ENCODE measurements at places on chromosomes 1 and 21.

DNA sequence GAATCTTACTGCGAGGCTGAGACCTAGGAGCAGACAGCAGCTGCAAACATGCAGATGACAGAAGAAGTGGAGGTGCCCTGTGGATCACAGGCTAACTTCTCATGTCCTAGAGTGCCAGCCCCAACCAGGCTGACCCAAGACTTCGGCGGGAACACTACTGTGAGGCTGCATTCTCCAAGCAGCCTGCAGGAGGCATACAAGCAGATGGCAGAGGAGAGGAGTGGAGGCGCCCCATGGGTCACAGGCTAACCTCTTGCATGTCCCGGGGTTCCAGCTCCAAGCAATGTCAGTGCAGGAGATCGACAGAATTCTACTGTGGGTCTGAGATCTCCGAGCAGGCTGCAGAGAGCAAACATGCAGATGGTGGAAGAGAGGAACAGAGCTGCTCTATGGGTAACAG, 98.1 kb upstream of the ZNF678 start:
- no peak for DNase-seq

DNA sequence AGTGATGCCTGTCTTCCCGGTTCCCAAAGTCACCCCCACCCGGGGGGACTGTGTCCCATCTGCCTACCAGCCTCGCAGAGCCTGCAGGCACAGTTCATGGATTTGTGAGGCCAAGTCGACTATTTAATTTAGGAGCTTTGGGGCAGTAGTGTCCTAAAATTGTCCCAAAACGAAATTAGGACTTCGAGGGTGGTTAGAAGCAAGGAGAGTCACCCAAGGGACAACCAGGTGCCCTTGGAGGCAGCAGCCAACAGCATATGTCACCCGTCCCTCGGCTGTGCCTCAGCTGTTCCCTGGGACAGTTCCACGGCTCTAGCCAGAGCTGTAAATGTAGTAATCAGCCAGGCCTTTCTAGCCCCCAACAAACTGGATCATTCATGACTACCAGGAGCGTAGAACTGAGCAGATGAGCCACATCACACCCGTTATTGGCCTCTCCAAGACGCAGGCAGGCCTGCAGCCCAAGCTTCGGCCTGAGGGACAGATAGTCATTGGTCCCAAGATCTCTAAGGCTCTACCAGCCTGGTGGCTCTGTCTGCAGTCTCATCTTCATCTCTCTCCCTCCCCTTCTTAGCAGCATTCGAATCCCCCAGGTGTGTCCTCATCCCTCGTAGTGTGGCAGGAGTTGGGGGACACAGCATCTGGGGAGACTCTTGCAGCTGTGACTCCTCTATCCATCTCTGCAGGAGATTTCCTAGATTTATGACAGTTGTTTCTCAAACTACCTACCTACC, 2.9 kb downstream of the PAX7 start:
- no peak for DNase-seq

DNA sequence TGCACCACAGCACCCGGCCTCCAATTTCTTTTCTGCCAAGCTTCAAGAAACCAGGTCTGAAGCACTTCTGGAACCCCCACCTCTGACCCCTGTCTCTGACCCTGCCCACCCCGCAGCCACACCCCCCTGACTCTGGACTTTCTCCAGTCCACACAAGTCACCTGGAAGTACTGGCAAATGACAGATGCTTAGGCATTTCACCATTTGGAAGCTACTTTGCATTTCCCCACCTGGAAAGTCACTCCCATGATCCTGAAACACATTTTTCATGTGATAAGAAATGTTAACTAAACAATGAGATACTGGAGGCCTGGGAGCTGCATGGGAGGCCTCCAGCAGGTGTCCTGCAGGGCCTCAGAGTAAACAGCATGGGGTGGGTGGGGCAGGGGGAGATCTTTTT, 45.7 kb downstream of the NTPCR start:
- DNase-seq: no peak

DNA sequence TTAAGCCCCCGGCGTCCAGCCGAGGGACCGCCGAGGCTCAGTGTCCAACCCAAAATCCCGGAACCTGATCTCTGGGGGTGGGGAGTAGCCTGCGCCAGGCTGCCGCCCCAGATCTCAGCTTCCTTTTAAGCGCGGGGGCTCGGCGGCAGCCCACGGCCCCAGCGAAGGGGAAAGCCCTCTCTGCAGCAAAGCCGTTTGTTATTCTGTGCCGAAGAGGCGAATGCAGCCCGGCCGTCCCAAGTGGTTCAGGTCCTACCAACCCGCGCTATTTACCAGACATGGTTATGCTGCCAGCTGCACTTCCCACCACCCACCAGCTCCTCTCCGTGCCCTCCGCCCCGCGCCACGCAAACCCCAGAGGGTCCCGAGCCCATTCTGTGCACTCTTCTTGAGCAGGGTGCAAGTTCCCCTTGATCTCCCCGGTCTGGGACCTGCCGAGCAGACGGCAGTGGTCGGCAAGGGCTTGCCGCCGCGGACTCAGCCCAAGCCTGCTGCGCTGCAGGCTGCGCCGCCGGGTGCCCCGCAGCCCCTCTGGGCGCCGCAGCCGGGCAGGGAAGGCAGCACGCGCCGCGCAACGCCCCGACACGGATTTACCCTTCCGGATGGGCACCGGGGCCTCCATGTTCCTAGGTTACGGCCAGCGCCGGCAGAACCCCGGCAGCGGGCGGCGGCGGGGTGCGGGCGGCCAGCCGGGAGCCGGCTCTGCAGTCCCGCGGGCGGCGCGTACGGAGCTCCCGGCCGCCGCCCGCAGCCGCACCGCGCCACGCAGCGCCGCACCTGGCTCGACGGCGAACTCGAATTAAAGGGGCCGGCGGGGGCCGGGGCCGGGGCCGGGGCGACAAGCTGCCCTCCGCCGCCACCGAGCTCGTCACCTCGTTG, 738 bp upstream of the KCNA2 start:
- no peak for DNase-seq

- DNase-seq: no peak
These were observed 1768.7 kb downstream of the BRINP3 start for GRCh38 chr1:188708795-188709535.

GRCh38 chr1:30048905-30049304, 674.5 kb downstream of the MATN1 start:
- no peak for DNase-seq

GRCh38 chr21:46368533-46369285, 44.8 kb downstream of the PCNT start:
- DNase-seq: no peak

DNA sequence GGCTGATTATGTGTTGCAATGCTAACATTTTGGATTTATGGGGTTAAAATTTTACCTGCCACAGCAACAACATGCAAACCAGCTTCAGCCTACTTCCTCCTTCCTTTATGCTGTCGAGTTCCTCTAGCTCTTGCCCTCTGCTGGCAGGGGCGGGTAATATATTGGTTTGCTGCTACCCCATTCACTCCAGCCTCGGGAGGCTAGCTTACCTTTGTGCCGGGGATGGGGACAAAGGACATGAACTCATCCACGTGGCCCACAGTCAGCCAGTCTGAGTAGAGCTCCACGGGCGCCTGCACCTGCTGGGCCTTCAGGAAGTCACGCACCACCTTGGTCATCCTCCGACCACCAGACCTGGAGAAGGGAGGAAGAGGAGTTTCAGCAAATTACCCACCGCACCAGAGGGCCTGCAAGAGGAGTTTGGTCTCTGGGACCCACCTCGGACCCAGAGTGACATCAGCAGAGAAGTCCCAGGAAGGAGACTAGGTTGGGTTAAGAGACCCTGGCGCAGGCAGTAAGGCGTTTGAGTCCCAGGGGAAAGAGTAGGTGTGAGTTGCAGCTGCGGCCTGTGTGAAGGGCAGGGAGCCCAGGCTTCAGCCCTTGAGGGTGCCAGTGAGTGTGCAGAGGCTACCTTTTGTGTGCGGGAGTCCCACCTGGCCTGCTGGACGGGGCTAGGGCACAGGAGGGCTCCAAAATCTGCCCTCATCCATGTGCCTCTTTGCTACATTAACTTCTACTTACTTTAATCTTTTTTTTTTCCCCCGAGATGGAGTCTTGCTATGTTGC, 21.8 kb upstream of the SDHB start:
- DNase-seq: no peak

- DNase-seq: no peak
These were observed 497.1 kb upstream of the PLXNA2 start for GRCh38 chr1:208741296-208741695.

- DNase-seq: no peak
These were observed 2.1 kb downstream of the HEYL start for GRCh38 chr1:39637361-39637760.

- no peak for DNase-seq
These were observed 106.7 kb downstream of the SCMH1 start for GRCh38 chr1:41135196-41135947.

DNA sequence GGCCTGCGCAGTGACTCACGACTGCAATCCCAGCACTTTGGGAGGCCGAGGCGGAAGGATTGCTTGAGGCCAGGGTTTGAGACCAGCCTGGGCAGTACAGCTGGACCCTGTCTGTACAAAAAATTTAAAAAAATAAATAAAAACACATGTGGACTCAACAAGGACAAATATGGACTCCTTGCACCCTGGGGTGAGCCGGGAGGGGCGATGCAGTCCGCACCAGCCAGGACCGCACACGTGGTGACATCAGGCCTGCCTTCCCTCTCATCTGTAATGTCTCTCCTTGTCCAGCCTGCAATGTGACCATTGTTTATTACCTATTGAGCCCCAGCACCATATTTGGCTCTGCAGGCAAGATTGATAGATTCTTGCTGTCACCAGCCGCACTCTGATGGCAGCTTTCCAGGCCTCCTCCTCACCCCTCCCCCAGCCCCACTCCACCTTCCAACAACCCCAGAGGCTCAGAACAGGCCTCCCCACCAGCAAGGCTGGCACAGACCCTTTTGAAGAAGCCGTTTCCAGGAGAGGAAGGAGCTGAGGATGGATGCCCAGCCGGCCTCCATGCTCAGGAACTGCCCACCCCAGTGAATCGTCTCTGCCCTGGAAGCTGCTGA, 55.2 kb downstream of the IRF2BP2 start:
- no peak for DNase-seq

DNA sequence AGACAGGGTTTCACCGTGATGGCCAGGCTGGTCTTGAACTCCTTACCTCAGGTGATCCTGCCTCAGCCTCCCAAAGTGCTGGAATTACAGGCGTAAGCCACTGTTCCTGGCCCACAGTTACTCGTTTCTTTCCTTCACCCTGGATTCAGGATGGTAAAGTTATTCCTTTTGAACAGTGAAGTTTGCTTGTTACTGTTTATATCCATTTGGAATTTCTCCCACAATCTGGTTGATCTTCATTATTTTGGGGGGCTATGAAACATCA, 43.0 kb downstream of the WDR4 start:
- no peak for DNase-seq

DNA sequence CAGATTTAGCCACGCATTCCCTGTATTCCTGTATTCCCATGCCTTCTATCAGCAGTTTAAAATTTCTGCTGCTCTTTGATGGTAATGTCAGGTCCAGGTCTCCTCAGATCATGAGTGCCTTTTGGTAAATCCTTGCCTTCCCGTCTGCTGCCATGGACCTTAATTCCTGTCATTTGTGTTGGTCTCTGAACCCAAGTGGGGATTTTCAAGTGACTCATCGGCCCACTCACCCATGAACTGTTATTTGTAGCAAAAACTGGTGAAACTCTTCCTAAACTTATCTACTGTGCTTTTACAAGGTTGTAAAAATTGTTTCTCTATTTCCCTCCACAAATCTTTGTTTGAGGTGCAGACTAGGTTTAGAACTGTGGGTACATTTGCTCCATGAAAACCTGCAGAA, 47.4 kb downstream of the ACTN2 start:
- no peak for DNase-seq

DNA sequence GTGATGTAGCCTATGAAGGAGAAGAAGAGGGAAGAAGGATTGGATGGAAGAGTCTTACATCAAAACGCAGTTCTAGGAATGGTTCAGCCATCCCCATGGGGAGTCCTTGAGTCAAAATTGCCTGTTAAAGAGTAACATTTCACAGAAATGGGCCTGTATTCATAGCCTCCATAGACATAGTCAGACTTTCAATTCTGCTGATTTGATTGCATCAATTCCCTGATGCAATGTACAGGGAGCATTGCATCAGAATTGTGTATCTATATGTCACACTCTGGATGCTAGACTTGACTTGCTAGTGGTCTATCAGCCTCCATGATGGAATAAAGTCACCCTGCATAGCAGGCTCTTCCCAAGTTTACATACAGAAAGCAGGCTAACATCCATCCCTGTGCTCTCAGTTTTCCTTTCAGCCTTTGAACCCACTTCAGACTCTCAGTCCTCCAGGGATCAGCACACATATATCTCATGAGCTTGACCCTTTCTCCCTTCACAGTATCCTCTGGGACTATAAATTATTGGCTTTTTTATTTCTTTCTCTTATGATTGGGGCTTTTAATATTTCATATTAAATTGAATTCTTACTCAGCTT, 1111.7 kb upstream of the B3GALT2 start:
- no peak for DNase-seq

GRCh38 chr1:41314376-41315145, 46.7 kb upstream of the FOXO6 start:
- no peak for DNase-seq

DNA sequence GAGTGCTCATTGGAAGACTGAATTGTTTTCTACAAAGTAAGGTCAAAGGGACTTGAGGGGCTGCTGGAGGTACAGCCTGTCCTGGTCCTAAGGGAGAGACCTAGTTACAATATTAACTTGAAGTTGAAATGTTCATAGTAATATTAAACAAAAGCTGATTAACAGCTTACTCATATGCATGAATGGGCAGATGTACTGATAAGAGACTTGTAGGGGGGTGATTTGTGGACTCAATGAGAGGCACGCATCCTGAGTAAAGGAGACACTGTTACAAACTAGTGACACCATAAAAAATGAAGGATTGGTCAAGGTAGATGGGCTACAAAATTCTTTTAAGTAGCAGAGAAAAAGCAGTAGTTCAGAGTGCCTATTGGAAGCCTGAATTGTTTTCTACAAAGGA, 2.7 kb downstream of the HSD11B1 start:
- no peak for DNase-seq

- DNase-seq: no peak
These were observed 3.0 kb downstream of the GPN2 start for GRCh38 chr1:26887125-26887524.

DNA sequence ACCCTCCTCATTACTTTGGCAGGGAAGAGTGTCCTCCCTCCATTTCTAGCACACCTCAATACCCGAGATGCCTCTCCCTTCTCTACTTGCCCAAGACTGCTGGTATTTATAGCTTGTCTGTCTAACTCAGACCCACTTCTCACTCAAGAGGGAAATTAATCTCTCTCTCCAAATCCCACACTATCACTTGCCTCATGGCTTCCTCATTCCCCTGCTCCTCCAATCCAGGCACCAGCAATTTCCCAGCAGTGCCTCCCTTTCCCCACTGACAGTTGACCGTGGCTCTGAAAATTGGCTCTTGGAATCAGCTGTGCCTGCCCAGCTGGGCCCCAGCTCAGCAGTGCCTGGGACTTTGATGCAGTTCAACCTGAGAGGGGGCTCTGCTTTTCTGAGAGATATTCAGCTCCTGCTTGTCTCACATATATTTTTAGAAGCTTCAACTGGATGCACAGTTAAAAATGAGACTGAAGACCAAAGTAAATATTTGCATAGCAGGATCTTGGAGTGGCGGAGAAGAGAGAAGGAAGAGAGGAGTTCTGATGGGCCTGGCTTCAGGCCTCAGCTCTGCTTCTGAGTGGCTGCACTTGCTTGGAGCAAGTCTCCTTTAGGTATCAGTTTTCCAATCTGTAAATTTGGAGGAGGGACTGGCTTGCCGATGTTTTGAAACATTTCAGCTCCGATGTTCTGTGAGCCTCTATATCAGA, 81.1 kb upstream of the SPATA6 start:
- no peak for DNase-seq

All from AG04450 (cell line).